HT-29 (cell line): ENCODE measurements at places on chromosomes 3 and 15.
A peak's percentile ranks its signal among the peaks of the same experiment; 100 is the strongest.

GRCh38 chr15:51625236-51625635 is 2.7 kb upstream of the DMXL2 start:
- DNase-seq = no peak

DNA sequence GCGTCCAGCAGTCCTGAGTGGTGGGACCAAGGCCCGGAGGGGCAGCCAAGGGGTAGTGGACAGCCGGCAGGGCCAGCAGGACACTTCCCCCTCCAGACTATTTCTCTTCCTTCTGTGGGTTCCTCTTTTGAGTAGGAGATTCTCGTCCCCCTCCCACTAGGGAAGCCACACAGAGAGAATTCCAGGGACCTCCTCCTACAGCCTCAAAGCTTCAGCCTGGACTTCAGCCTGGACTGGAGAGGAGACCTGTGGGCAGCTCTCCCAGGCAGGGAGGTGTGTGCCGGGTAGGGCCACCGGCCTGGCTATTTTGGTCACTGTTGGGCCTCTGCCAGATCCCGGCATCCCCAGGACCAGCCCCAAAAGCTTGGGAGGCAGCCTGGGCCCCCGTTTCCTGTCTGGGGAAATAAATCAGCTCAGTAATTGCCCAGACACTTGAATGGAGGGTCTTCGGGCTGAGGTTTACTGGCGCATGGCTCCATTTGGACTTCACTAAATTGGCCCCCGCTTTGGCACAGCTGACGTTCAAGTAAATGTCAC is 1.3 kb downstream of the SLC6A6 start:
- peak; percentile 16 for DNase-seq

- no peak for DNase-seq
Observed at GRCh38 chr3:149713730-149714654, 38.3 kb downstream of the COMMD2 start.

- no peak for DNase-seq
Observed at GRCh38 chr3:71406972-71407810, 176.3 kb downstream of the FOXP1 start.

GRCh38 chr3:165404357-165405027 is 208.3 kb upstream of the SLITRK3 start:
- DNase-seq = peak; percentile 43

GRCh38 chr3:42468111-42468510 is 34.3 kb upstream of the VIPR1 start:
- DNase-seq = no peak

- DNase-seq = peak; percentile 56
Observed at GRCh38 chr3:52052831-52053306, 3.5 kb downstream of the DUSP7 start.

DNA sequence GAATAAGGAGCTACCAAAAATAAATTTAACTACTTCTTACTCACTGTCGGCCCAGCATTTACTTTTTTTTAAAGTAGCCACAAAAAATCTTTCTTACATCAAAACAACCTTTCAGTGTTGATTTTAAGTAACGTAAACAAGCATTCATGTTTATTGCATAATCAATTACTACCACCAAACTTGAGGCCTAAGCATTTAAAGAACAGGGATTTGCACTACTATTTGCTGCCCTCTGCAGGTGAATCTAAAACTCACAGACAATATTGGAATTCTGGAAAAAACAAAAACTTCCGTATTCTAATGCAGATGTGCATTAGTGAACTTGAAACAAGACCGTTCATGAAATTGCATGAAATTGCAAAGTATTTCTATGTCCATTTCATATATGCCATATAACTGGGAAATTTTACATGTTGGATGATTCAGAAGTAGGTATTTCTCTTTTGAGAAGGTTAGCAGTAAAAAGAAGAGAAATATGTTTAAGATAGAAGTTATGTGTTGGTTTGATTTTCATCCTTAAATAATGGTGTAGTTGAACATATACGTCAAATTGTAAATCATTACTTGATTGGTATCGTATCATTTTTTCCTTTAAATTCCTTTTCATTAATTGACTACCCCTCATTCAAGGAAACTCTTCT is 55.6 kb downstream of the CGGBP1 start:
- DNase-seq = peak; percentile 28
